Activated CD4-positive, alpha-beta T cell treated with anti-CD3 and anti-CD28 coated beads, Interleukin-2, amount 50 U/mL, for 16 hours (primary cell): ENCODE measurements at places on chromosomes 16 and 17.

GRCh38 chr17:41553176-41553575 is 18.7 kb downstream of the KRT9 start:
- no peak for DNase-seq

GRCh38 chr16:89314357-89314756 is 96.9 kb downstream of the ZNF778 start:
- DNase-seq, result peak; percentile 50

GRCh38 chr16:2058872-2059271 is 11.1 kb downstream of the TSC2 start:
- DNase-seq, result no peak

- peak; percentile 83 for DNase-seq
Measured at GRCh38 chr17:62968445-62968923, 2.4 kb downstream of the TANC2 start.

- DNase-seq, result no peak
Measured at GRCh38 chr16:26087091-26087490, 395.3 kb downstream of the HS3ST4 start.

DNA sequence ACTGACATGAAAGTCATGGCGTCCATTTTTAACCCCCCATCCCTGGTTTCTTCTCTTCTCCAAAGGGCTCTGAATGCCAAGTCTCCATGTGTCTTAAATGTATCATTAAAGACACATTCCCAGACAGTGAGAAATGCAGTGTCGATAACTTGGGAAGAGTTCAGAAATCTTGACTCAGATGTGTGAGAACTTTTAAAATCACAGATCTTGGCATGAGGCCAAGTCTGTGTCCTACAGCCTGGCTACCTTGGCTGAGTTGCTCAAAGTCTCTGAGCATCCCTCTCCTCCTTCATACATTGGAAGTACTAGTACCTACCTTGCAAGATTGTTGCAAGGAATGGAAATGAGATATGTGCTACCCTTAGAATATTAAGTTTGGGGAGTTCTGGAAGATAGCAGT is 1046.5 kb upstream of the RBFOX1 start:
- DNase-seq, result no peak

GRCh38 chr16:51035110-51035498 is 116.0 kb downstream of the SALL1 start:
- DNase-seq, result no peak

- DNase-seq, result no peak
Measured at GRCh38 chr17:45318561-45319230, 1.9 kb upstream of the MAP3K14 start.

DNA sequence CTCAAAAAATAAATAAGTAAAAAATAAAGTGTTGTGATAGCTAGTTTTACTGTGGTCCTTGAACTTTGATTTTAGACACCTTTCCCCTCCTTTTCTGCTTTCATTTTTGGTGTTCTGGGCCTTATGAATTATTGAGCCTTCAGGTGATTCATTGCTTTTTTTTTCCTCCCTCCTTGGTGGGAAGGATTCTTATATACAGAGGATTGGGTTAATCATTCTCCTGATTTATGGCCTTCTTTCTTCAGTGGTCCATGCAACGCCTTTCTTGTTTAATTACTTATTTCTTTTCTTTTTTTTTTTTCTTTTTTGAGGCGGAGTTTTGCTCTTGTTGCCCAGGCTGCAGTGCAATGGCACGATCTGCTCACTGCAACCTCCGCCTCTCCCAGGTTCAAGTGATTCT is 8.0 kb upstream of the MYL4 start:
- no peak for DNase-seq

- DNase-seq, result no peak
Measured at GRCh38 chr16:31149332-31149731, 534 bp downstream of the PRSS36 start.

DNA sequence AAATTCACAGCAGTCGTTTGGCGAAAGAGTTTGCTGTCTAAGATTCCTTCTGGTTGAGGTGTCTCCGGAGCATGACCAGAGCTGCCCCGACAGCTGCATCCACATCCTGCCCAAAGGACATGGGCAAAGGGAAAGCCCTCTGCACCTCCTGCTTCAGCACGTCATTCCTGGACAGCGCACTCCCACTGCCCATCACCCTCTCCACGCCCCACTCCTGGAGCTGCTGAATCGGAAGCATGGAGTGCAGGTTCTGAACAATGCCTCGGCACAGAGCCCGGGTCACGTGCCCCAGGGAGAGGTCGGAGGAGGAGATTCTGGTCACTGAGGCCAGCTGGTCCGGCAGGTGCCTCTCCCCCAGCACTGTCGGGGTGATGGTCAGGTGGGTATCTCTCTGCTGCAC is 1.3 kb upstream of the TRPV1 start:
- no peak for DNase-seq

DNA sequence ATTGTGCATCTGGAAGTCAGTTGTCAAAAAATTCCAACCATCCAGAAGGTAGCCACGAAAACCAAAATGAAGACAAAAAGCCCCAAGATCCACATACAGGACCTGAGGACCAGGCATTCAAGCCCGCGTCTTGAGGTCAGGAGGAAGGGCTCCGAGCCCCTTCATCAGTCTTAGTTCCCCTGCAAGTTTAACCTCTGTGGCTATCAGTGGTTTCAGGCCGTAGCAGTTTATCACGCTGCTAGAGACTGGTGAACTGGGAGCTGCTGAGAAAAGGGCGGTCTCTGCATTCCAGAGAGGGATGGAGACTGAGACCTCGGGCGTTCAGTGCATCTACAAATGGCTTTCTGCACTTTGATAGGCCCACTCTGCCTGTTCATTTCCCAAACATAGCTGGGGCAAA is 70.6 kb downstream of the IRF8 start:
- DNase-seq, result no peak

DNA sequence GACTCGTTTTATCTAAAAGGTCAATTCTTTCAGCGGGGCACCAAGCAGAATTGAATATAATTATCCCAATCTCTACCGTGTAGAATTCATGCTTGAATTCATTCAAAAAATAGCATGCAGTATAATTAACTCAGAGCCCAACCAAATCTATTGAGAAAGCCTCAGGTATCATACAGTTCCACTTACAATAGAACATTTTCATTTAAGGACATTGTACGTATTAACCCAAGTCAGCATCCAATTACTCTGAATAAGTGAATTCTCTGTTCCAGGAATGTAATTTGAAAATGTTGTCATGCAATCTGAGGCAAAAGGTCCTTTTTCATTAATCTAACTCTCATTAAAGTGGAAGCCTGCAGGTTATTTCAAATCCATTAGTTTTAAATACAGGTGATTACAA is 78.5 kb downstream of the SALL1 start:
- DNase-seq, result no peak
